ENCODE measurements at places on chromosomes 1 and 21. TPM values are rescaled to one million over a fixed set of nuclear protein-coding genes. Genes with fewer than 3 reads are reported as not detected.

CTH gene
- total RNA-seq = 5.7 TPM

C8B gene
- total RNA-seq = not detected

COA7 gene
- total RNA-seq = 14.7 TPM

CACNA1E gene
- not detected for total RNA-seq

OLIG2 gene
- total RNA-seq = not detected

DNAH14 gene
- total RNA-seq = 17.6 TPM

CELA3B gene
- total RNA-seq = not detected

ADCY10 gene
- under 0.01 TPM for total RNA-seq

TSSK3 gene
- 1.1 TPM for total RNA-seq

SPATA46 gene
- total RNA-seq = not detected

NBPF8 gene
- 15.6 TPM for total RNA-seq

PRRC2C gene
- 46.7 TPM for total RNA-seq

HMGCS2 gene
- total RNA-seq = not detected

KIAA0040 gene
- under 0.01 TPM for total RNA-seq

RNF220 gene
- total RNA-seq = 53.6 TPM

FAM72B gene
- total RNA-seq = 5.3 TPM

ATP6V1G3 gene
- total RNA-seq = not detected

MSH4 gene
- 0.20 TPM for total RNA-seq

LCE1E gene
- 0.37 TPM for total RNA-seq

LPAR3 gene
- 0.37 TPM for total RNA-seq

PODN gene
- 5.1 TPM for total RNA-seq

SOX13 gene
- 12.9 TPM for total RNA-seq

KDF1 gene
- total RNA-seq = not detected

CDC7 gene
- total RNA-seq = 9.9 TPM

KRTAP10-1 gene
- total RNA-seq = not detected

LMX1A gene
- total RNA-seq = under 0.01 TPM

AMIGO1 gene
- 0.73 TPM for total RNA-seq

SAMSN1 gene
- total RNA-seq = not detected

SPRR3 gene
- total RNA-seq = not detected

PDE9A gene
- total RNA-seq = 10.0 TPM

TSPEAR gene
- total RNA-seq = not detected

SYT11 gene
- total RNA-seq = 20.2 TPM

S100A2 gene
- total RNA-seq = 1.5 TPM

JAM2 gene
- 0.37 TPM for total RNA-seq

OLFML2B gene
- 39.5 TPM for total RNA-seq

RXRG gene
- not detected for total RNA-seq

ATF6 gene
- total RNA-seq = 18.0 TPM

LCE3D gene
- not detected for total RNA-seq

CCDC190 gene
- total RNA-seq = not detected

BTBD8 gene
- 3.5 TPM for total RNA-seq

MPL gene
- not detected for total RNA-seq

C1orf105 gene
- total RNA-seq = not detected

ITGB2 gene
- not detected for total RNA-seq

AGMAT gene
- total RNA-seq = 2.9 TPM

Measured in subcutaneous preadipocyte (primary cell).